ENCODE measurements at places on chromosomes 4 and X.

GRCh38 chrX:38313190-38313589 lies 14.1 kb downstream of the RPGR start:
- no peaks in the 10 kb centered on the region for H3K36me3 ChIP-seq
- no peaks in the 10 kb centered on the region for H3K27me3 ChIP-seq
- no peak for DNase-seq
- H3K4me1 ChIP-seq, result no peaks in the 10 kb centered on the region
- H3K27ac ChIP-seq, result no peak overlapping the region

DNA sequence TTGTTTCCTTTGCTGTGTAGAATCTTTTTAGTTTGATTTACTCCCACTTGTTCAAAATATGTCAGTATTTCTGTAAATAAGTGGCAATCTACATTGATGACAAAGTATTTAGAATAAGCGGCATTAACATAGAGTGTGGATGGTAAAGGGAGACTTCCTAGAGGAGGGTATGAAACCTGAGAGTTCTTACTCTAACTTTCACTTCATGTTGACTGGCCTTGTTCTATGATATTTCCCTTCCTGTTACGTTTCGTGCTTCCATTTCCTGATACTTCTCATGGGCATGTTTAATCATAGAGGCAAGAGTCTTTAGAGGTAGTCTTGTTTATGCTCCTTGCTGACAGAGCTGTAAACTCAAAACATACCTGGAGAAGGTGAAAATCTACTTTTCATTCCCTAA lies 408.9 kb downstream of the GLUD2 start:
- H3K27ac ChIP-seq, result no peak overlapping the region
- no peaks in the 10 kb centered on the region for H3K27me3 ChIP-seq
- H3K4me1 ChIP-seq, result no peaks in the 10 kb centered on the region
- no peak overlapping the region for H3K4me3 ChIP-seq

DNA sequence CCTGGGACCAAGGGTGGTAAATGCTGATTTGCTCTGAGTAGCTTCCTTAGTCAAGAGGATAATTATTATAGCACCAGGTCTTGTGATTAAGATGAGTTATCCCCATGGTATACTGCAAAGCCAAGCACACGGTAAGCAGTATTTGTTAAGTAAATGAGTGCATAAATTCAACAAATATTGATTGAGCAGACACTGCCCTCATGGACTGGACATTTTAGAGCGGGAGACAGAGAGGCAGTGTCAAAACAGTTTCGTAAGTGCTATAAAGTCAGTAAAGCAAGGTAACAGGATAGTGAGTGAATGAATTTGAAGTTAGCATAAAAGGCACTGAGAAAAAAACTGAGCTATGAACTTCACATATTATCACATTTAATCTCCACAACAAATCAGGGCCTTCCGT lies 13.9 kb downstream of the PHF8 start:
- no peaks in the 10 kb centered on the region for H3K36me3 ChIP-seq
- no peaks in the 10 kb centered on the region for H3K4me1 ChIP-seq
- H3K27me3 ChIP-seq, result no peaks in the 10 kb centered on the region
- no peak overlapping the region for H3K4me3 ChIP-seq
- no peak for DNase-seq

DNA sequence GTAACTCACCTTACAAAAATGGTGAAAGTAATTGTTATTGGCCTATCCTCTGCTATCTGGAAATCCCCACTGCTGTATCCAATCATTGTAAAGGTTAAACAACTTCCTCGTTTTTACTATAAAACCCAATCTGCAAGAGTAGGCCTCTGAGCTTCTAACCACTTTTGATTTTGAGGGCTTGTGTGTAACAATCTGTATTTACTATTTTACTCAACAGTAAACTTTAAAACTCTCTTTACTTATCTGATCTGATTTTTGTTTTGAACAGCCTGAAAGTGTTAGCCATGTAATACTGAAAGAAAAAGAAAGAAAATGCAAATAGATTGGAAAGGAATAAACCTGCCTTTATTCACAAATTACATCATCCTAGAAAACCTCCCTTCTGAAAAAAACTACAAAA lies 63.1 kb downstream of the SLC10A7 start:
- no peak overlapping the region for H3K27ac ChIP-seq
- no peak for DNase-seq
- no peaks in the 10 kb centered on the region for H3K4me1 ChIP-seq
- H3K36me3 ChIP-seq, result no peaks in the 10 kb centered on the region

DNA sequence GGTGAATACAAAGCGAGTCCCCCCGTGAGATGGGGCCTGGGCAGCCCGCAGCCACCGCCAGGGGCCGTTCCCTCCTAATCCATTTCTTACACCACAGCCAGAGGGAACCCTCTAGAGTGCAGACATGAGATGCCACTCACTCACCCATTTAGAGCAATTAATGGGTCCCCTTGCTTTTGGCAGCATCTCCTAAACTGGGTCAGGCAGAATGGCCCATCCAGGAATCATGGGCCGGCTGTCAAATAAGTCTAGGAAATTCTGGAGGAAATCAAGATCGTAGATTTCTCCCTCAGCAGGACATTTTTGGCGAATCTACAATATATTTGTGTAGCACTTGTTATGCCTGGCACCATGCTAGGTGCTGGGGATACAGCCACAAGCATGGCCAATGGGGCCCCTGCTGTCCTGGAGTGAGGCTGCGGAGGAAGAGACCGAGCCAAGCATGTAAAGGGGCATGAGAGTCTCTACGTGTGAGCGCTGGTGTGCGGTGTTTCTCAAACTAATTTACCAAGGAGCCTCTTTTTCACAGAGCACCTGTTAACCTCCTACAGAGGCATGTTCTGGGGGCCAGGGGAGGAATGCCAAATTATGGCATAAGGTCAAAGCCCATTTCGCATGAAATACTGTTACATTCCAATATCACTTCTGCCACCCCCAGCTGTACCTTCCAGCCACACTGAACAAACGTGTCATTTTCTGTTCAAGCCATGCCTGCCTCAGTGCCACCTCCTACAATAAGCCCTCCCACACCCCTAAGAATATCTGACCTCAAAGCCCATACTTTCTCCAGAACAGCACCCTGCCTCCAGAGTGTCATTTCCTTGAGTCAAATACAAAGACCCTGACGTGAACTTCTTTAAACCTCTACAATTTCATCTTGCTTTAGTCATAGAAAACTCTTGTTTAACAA lies 28.1 kb upstream of the JAKMIP1 start:
- no peak overlapping the region for H3K27ac ChIP-seq
- no peak overlapping the region for H3K4me3 ChIP-seq
- no peaks in the 10 kb centered on the region for H3K27me3 ChIP-seq
- no peaks in the 10 kb centered on the region for H3K4me1 ChIP-seq
- DNase-seq, result no peak

- no peaks in the 10 kb centered on the region for H3K27me3 ChIP-seq
- no peaks in the 10 kb centered on the region for H3K36me3 ChIP-seq
- DNase-seq, result no peak
- H3K27ac ChIP-seq, result no peak overlapping the region
- no peaks in the 10 kb centered on the region for H3K4me1 ChIP-seq
Measured at GRCh38 chrX:63258144-63258543, 93.0 kb downstream of the SPIN4 start.

DNA sequence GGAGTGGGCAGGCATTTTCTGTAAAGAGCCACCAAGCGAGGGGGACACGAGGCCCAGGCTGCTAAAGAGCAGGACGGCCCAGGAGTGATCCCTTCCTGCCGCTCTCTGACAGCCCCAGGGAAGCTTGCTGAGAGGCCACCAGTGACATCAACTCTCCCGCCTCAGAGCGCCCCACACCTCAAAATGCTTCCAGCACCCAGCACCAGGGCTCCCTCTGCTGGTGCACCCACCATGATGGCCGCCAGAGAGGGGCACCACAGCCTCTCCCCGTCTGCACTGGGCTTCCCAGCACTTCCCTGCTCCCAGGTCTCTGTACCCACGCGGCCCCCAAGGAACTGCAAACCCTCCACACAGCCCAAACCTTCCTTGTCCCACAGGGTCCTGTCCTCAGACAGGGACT lies 40.4 kb downstream of the GAK start:
- no peak overlapping the region for H3K4me3 ChIP-seq
- H3K4me1 ChIP-seq, result no peaks in the 10 kb centered on the region
- H3K27ac ChIP-seq, result no peak overlapping the region
- no peaks in the 10 kb centered on the region for H3K27me3 ChIP-seq
- DNase-seq, result no peak

DNA sequence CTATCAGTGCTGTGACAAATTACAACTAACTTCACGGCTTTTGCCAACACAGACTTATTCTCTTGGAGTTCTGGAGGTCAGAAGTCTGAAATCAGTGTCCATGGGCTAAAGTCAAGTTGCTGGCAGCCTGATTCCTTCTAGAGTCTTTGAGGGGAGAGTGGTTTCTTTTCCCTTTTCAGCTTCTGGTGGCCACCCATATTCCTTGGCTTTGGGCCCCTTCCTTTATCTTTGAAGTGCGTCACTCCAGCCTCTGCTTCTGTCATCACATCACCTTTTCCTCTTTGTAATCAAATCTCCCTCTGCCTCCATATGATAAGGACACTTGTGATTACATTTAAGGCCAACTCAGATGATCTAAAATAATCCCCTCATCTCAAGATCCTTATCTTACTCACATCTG lies 9.0 kb downstream of the FAM114A1 start:
- no peak overlapping the region for H3K4me3 ChIP-seq
- no peak for DNase-seq

DNA sequence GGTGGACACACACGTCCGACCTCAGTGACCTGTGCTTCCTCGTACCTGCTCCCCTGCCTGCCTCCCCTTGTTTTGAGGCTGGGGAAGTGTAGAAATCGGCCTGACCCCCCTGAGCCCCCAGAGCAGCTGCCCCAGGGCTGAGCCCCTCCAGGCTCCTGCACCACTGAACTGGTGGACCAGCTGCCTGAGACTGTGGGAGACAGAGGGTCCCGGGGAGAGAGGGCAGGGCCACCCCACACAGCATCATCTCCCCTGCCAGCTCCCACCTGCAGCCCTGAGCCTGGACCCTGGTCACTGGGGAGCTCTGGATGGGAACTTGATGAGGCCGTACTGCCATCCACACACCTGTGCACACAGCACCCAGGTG lies 15.0 kb upstream of the NAT8L start:
- peaks cover 6% of the 10 kb centered on the region for H3K27me3 ChIP-seq
- no peak overlapping the region for H3K4me3 ChIP-seq
- H3K27ac ChIP-seq, result no peak overlapping the region
- peaks cover 24% of the 10 kb centered on the region for H3K4me1 ChIP-seq
- DNase-seq, result peak; percentile 67

- H3K36me3 ChIP-seq, result peaks cover 8% of the 10 kb centered on the region
- peak overlapping the region; percentile 77 for H3K27ac ChIP-seq
- DNase-seq, result no peak
- H3K4me3 ChIP-seq, result peak overlapping the region; percentile 81
- peaks cover 18% of the 10 kb centered on the region for H3K4me1 ChIP-seq
Measured at GRCh38 chr4:17511509-17511949, 361 bp downstream of the QDPR start.

- no peak overlapping the region for H3K27ac ChIP-seq
- no peaks in the 10 kb centered on the region for H3K4me1 ChIP-seq
- no peak for DNase-seq
- H3K27me3 ChIP-seq, result no peaks in the 10 kb centered on the region
- H3K4me3 ChIP-seq, result no peak overlapping the region
Measured at GRCh38 chrX:12332786-12333347, 194.6 kb downstream of the FRMPD4 start.

GRCh38 chrX:136866337-136867095 lies 14.0 kb downstream of the RBMX start:
- H3K36me3 ChIP-seq, result no peaks in the 10 kb centered on the region
- no peaks in the 10 kb centered on the region for H3K4me1 ChIP-seq
- no peak for DNase-seq
- no peak overlapping the region for H3K4me3 ChIP-seq

DNA sequence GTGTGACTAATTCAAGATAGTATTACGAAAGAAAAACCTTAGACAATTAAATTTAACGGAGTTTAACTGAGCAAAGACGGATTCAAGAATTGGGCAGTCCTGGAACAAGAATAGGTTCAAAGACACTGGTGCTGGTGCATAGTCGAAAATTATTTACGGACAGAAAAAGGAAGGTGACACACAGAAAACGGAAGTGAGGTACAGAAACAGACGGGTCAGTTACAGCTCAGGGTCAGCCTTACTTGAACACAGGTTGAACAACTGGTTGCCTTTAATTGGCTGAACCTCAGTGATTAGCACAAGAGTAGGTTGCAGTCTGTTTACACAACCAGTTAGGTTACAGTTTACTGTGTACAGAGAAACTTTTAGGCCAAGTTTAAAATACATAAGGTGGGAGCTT lies 31.5 kb downstream of the KLHL8 start:
- DNase-seq, result no peak
- no peaks in the 10 kb centered on the region for H3K27me3 ChIP-seq
- no peak overlapping the region for H3K4me3 ChIP-seq
- no peaks in the 10 kb centered on the region for H3K36me3 ChIP-seq
- no peak overlapping the region for H3K27ac ChIP-seq

DNA sequence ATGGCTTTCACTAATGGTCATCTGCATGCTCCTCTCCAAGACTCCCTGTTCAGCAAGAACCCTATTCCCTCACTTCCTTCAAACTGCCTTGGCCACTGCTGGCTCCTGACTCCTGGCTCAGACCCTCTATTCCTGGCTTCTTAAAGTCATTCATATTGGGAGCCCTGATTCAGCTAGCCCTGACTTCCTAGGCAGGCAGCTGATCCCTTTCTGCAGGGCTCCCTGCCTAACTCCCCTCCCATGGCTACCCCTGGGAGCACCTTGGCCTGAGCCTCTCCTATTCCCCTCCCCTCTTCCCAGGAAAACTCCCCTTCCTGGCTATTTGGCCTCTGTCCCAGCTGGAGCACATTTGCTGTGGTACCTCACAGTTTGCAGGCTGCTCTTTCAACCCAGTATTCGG lies 154.9 kb upstream of the PJA1 start:
- H3K27me3 ChIP-seq, result no peaks in the 10 kb centered on the region
- no peak overlapping the region for H3K27ac ChIP-seq
- H3K4me3 ChIP-seq, result no peak overlapping the region
- H3K36me3 ChIP-seq, result no peaks in the 10 kb centered on the region

DNA sequence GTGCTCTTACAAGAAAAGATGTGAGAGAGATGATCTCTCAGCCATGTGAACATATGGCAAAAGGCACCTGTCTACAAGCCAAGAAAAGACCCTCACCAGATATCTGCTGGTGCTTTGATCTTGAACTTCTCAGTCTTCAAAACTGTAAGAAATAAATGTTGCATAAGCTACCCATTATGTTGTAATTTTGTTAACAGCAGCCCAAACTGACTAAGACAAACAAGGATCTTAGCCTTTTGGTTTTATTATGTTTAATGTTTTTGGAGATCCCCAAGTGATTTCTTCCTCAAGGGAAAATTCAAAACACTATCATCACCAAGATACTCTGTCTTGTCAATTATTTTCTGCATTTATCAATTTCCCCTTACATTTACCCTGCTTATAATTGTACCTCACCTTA lies 21.8 kb upstream of the CCNI start:
- no peak overlapping the region for H3K4me3 ChIP-seq
- no peak overlapping the region for H3K27ac ChIP-seq
- H3K36me3 ChIP-seq, result no peaks in the 10 kb centered on the region

Measured in vagina (tissue), 2 donors.